ENCODE measurements at places on chromosomes 12 and 14.

- no peak for DNase-seq
These were observed 31.2 kb upstream of the FOS start for GRCh38 chr14:75247286-75247922.

- no peak for DNase-seq
These were observed 56.8 kb upstream of the LRRK2 start for GRCh38 chr12:40168001-40168400.

GRCh38 chr14:77007183-77007974 lies 21.1 kb downstream of the IRF2BPL start:
- no peak for DNase-seq

GRCh38 chr12:26205941-26206340 lies 10.6 kb downstream of the SSPN start:
- peak; percentile 26 for DNase-seq

DNA sequence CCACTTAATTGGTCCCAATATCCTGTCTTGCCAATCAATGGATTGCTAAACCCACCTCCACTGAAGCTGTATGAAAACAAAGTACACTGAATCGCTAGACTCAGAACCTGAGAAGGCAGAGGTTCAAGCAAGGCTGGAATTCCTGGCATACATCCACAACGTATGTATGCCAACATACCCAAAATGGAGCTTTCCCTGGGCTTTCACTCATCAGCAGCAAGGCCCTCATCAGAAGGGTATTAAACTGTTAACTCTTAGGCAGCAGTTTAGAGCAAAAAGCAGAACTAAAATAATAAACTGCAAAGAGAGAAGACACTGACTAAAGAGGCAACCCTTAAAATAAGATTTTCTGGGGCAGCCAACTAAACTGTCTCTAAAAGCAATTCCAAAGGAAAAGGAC lies 13.6 kb downstream of the MED13L start:
- DNase-seq: no peak

- DNase-seq: no peak
These were observed 99.7 kb upstream of the EGLN3 start for GRCh38 chr14:34050606-34051005.

- DNase-seq: no peak
These were observed 80.3 kb downstream of the ESRRB start for GRCh38 chr14:76456200-76456599.

- DNase-seq: no peak
These were observed 792.0 kb downstream of the MED13L start for GRCh38 chr12:115485503-115485902.

DNA sequence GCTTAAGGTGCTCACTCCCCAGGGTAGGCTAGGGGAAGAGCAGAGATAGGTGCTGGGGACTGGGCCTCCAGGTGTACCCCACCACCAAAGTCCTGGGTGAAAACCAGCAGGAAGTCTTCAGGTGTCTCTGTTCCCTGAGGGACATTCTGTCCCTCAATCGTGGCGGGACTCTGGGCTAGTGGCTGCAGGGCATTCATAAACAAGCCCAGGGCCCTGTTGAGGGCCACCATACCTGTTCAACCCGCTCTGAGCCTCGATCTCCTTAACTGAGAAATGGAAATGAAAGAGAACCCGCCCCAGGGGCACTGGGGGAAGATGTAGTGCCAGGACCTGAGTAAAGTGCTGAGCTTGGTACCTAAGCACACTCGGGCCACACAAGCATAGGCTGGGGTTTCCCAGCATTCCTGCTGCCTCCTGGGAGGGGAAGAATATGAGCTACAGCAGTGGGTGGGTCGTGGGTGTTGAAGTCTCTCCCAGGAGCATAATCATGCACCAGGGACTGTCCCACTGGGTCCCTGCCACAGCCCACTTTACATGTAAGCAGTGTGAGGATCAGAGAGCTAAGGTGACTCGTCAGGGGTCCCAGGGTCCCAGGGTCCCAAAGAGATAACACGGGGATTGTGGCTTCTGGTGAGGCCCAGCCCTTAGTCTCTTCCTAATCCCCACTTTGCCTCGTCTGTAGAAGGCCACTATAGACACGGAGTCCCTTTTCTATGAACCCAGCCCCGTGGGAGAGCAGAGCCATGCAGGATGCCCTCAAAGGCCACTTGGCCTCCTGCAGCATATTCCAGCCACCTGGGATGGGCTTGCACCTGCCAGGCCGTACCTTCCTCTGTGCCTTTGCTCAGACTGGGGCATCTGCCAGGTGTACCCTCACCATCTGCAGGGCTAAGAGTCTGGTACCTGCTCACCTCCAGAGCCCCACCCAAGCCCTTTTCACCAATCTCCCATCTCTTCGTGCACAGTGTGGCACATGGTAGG lies 14.4 kb downstream of the FAM222A start:
- no peak for DNase-seq

DNA sequence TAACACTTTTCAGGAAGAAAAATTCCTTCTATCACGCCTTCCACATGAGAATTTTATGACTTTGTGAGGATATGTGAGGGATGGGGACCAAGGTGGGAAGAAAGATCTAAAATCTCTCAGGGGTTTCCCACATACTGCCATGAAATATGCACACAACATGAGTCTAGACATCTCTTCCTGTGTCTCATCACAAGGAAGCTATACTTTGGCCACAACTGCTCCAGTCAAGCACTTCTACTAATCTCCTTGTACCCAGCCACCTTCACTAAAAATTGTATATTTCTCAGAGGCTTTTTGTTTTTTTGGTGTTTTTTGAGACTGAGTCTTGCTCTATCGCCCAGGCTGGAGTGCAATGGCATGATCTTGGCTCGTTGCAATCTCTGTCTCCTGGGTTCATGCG lies 3.2 kb downstream of the OSBPL8 start:
- DNase-seq: no peak

GRCh38 chr12:108690191-108690518 lies 41.2 kb downstream of the CORO1C start:
- DNase-seq: no peak

- no peak for DNase-seq
These were observed 649.8 kb downstream of the RPS29 start for GRCh38 chr14:48936362-48936761.

DNA sequence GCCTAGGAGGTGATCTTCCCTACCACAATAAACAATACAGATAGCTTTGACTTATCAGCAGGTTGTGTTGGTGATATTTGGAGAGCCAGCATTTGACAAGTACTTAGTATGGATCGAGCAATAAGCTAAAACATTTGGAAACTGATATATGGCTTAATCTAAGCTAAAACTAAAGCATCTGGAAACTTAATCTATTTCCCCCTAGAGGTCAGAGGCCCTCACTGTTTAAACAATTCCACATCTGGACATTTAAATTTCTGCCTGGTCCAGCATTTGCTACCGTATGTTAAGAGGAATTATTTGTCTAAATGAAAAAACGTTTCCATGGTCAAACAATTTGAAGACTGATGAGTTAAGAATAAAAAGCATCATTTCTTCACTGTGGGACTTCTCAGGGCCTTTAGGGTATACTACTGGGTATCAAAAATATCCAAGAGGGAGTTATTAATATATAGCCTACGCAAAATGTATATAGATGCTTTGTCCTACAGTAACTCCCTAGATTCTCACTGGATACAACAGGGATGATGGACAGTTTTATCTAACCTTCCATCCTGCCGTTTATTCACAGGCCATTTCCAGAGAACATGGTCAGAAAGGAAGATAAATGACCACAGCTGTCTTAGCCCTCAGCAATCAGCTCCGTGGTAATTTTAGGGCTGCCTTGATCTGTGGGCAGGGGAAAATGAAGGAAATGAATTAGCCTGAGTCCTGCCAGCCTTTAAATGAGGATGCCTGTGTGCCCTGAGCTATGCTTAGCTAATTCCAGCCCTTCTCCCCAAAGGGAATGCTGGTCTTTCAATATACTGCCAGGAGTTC lies 135.4 kb upstream of the NUDT4 start:
- DNase-seq: no peak

- no peak for DNase-seq
These were observed 305.4 kb downstream of the BMP4 start for GRCh38 chr14:53651096-53651740.

DNA sequence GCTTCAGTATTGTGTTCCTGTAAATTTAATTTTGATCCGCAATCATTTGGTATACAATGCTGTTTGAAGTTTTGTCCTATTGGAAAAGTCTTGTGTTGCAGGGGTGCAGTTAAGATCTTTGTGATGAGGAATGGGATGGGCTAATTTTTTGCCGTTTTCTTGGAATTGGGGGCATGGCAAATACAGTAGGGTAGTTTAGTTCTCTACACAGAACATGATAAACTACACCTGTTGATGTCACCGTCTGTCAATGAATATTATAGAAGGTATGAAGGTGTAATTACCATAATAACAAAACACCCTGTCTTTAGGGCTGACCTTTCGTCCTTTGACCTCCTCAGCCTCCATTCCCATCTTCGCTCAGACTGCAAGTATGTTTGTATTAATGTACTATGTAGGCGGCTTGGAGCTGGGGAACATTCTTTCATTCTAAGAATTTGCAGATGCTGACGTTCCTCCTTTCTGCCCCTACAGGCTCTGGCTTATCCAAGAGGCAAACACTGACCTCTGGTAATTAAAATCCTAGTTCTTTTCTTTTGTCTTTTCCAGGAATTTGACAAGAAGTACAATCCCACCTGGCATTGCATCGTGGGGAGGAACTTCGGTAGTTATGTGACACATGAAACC lies 1.7 kb downstream of the DYNLL1 start:
- DNase-seq: no peak

GRCh38 chr14:98162856-98163805 lies 1108.9 kb downstream of the BCL11B start:
- no peak for DNase-seq

GRCh38 chr14:104656014-104656714 lies 33.3 kb upstream of the INF2 start:
- no peak for DNase-seq

All from C1 segment of cervical spinal cord (tissue), 14 donors.